ENCODE measurements at places on chromosomes 13 and 19.

DNA sequence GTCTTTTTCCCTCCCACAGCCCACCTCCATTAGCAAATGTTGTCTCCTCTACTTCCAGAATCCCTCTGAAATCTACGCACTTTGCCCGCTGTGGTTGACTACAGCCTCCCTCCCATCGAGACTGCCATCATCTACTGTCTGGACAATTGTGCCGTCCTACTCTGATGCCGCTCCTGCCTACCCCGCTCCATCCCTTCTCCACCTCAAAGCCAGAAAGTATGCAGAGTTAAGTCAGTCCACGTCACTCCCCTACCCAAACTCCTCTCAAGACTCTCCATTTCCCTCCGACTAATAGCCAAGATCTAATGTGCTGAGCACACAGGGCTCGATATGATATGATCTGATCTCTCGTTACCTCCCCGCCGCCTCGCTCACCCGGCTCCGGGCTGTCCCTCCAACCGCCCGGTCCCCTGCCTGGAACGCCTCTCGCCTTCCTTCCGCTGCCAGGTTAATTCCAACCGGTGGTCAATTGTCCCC lies 556 bp downstream of the CACTIN start:
- DNase-seq = no peak

DNA sequence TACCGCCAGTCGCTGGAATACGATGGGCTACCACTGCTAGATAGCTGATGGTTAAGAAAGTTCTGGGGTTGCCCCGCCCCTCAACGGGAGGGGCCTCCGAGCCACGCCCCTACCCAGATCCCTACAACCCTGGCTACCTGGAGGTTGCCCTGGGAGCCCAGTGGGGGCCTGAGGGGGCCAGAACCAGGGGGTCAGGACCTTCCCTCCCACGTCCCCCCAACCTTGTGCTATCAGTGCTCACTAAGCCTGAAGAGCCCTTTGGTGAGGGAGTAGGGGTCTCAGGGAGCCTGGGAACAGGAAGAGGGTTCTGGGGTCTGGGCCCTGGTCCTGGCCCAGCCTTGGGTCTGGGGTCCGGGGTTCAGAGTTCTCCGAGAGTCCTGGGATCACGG lies 8.9 kb downstream of the OCEL1 start:
- DNase-seq = no peak

DNA sequence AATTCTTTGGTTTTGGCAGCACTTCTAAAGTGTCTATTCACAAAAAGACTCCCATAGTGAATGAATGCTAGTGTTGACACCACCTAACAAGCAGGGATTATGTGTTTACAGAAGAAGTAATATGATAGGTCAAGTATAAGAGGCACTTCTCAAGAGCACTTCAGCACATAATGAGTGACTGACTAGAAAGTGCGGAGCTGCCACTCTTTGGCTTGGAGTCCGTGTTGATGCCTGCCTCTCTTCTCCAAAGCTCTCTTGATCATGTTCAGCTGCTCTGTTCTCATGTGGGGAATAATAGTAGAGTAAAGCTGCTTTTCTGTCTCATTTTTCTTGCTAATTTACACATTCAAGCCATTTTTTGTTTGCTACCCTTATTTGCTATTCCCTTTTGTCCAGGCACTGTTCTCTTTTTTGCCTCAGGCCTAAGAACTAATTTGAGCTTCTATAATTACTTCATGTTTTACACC lies 22.7 kb upstream of the MAB21L1 start:
- DNase-seq = no peak

DNA sequence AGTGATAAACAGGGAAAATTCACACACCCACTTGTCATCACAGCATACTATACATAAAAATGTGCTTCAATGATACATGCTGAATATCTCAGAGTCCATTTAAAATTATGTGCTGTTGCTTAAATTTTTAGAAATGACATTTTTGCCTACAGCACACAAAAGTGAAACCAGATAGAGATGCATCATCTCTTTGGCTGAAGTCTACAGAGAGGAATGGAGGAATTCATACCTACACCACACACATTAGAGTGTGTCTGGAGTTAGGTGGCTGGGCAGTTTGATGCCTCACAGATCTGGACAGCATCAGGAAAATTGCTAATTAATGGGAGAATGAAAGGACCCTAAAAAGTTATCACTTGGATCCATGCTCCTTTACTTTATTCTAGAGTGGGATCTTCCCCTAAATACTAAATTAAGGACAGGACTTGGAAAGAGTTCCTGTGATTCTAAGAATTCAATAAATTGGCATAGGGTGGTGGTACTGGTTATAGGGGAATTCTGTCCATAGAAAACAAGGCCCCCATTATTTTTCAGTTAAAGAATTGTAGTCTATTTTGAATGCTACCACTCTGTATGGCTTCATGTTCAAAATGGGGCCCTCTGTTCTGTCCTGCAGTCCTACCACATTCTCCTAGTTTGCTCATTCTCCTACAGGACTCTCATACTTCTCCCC lies 41.3 kb downstream of the RCBTB2 start:
- DNase-seq = no peak

DNA sequence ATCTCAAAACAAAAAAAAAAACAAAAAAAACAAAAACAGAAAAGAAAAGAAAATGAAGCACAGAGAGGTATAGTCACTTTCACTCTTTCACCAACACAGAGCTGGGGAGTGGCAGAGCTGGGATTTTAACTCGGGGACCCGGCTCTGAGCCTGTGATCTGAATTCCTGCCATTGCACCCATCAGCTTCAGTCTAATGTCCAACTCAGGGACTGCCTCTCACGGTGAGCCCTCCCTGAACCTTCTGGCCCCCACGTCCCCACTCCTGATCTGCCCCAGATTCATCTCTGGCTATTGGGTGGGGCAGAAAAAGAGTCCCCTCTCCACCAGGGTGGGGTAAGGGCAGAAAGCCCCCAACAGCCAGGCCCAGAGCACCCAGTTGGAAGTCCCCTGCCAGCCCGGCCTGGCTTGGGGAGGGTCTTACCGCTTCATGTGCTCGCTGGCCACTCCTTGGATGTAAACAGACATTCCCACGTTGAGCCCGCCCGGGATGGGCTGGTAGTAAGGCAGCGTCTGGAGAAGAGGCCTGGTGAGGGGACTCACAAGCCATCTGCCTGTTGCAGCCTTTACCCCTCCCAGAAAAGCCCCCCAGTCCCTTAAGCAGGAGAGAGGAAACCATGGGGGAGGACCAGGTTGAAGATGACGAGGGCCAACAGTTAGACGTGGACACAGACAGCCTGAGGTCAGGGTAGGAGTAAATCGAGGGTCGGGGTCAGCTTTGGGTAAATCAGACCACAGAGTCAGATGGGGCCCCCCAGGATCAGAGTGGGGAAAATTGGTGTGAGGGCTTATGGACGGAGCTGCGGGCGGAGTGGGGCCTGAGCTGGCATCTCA lies 520 bp downstream of the LGALS4 start:
- no peak for DNase-seq

- no peak for DNase-seq
Observed at GRCh38 chr13:108383667-108384066, 114.1 kb downstream of the TNFSF13B start.

DNA sequence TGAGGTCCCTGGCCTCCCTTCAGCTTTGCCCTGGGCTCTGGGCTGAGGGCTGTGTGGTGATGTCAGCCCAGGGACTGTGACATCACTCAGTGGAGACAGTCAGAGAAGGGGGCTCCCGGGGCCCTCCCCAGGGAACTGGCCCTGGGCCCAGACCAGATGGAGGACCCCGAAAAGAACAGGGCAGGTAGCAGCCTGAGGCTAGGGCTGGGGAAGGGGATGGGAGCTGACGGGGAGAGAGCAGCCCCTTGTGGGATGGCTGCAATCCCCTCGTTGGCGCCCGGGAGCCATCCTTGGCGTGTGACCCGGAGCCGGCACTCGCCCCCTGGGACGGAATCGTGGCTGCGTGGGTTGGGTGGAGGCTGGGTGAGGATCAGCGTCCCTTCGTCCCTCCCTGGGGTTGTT lies 13.6 kb downstream of the CSNK1G2 start:
- DNase-seq = no peak

Measured in ureter (tissue), 1 donor.